Mesendoderm (in vitro differentiated cells): ENCODE measurements at places on chromosomes 7 and 10.

DNA sequence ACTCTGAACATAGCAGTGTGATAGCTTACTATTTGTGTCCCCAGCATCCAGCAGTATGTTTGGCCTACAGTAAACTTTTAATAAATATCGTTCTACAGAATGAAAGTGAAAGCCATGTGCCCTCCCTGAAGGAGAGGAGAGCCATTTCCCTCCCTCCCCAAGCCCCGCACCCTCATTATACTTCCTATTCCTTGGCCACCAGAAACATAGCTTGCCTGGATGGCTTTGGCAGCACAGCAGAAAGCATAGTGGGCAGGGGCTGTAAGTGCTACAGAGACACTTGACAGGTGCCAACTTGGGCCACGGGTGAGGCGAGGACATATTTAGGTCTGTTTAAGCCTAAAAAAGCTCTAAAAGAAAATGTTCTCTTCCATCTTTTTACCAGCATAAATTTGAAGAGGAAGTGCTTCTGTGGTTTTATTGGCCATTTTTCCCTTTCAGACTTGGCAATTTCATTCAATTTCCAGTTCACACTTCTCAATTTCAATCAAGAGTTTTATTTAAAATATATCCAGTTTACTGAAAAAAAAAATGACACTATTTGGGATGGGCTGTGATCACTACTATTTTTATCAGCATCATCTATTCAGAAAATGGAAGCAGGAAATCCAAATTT is 12.7 kb downstream of the HHEX start:
- no peak for DNase-seq

GRCh38 chr7:47376991-47377616 is 204.8 kb downstream of the TNS3 start:
- no peak for DNase-seq

- DNase-seq = peak; percentile 21
Observed at GRCh38 chr10:118596426-118597124, 1.1 kb upstream of the PRLHR start.

DNA sequence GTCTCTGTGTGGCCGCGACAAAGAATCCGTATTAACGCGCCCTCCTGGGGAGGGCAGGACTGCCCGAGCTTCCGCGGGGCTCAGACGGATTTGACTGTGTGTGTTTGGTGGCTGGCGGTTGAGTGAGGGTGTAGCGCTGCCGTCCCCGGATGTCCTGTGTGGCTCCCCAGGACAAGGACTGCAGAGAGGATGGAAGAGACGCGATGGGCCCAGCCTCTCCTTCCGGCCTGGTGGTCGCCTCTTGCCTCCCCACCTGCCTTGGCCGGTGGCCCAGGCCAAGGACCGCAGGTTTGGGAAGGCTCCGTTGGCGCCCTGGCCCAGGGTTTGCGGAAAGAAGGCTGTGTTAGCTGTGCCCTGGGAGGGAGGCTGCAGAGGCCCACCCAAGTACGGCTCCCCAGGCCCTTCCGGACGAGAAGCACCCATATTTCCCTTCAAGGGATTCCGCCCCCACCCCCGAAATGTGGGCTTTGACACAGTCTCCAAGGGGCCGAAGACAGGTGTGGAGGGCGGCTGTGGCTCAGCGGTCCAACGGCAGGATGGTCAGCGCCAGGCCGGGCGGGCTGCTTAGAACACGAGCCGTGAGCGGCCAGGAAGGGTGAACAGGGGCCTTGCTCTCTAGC is 2.3 kb downstream of the UNCX start:
- peak; percentile 65 for DNase-seq
